ENCODE measurements at places on chromosomes 7 and 10. TPM values are rescaled to one million over a fixed set of nuclear protein-coding genes. Genes with fewer than 3 reads are reported as not detected.

DNA sequence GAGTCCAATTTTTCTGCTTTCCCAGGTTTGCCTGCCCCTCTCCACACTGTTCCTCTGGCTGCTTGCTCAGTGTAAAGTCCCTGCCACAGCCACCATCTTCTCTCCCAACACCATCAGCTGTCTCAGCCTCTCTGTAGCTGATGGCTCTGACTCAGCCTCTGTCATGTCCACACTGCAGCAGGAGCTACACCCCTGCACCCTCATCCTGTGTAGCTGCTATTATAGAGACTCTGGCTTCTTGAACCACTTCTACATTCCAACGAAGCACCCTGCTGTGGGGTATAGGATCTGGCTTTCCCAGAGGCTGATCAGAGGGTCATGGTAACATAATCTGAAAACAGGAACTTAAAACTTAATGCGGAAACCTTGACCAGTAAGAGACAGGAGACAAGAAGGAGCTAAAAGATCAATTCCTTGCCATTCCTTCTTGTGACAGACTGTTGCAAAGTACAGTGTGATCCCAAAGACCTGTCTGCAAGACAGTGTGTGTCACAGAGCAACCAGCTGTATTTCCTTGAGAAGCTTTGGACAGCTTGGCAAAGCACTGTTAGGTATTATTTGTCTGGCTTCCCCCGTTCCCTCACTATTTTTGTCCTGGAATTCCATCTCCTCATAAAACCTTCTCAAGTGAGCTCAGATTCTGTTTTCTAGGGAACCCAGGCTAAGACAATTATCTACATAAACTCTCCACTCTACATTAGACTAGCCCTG is 42.3 kb downstream of the NRCAM start:
- DNase-seq, result no peak

DNA sequence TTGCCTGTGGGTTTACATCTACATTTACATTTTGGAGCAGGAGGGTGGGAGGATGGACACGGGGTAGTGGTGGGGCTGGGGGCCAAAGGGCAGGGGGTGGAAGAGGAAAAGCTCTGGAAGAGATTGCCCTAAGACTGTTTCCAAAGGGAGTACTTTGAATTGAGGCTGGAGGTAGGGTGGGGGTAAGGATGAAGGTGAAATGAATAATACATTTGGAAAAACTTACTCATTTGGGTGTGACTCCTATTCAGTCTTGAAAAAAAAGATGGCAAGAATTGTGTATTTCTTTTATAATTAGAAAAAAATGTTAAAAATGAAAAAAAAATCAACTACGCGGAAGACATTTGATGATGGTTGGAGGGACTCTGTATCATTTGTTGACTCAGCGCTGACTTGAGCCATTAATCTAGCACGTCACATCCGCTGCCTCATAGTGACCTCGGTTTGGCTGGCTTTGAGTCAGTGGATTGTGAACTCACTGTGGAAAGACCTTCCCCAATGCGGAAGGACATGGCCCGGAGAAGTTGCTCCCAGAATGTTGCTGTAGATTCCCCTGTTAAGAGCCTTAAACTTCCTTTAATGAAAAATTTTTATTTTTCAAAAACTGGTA is 2.8 kb downstream of the FAM180A start:
- no peak for DNase-seq

DNA sequence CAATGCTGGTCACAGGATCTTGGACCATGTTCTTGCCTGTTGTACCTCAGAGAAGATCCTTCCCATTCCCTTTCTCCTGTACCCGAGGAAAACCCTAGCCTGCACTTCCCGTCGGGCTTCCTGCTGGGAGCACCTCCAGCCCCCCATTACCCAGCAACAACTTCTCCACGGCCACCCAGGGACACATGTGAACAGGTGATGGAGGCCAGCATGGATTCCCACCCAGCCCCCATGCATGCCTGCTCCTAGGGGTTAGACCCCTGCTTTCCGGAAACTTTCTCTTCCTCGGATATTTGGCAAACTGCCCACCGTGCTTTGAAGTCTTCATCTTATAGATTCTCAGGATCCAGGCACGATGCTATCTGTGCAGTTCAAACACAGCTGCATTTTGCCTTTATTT is 67.3 kb downstream of the CALML3 start:
- no peak for DNase-seq

GRCh38 chr7:41029072-41029499 is 673.8 kb downstream of the INHBA start:
- no peak for DNase-seq

DNA sequence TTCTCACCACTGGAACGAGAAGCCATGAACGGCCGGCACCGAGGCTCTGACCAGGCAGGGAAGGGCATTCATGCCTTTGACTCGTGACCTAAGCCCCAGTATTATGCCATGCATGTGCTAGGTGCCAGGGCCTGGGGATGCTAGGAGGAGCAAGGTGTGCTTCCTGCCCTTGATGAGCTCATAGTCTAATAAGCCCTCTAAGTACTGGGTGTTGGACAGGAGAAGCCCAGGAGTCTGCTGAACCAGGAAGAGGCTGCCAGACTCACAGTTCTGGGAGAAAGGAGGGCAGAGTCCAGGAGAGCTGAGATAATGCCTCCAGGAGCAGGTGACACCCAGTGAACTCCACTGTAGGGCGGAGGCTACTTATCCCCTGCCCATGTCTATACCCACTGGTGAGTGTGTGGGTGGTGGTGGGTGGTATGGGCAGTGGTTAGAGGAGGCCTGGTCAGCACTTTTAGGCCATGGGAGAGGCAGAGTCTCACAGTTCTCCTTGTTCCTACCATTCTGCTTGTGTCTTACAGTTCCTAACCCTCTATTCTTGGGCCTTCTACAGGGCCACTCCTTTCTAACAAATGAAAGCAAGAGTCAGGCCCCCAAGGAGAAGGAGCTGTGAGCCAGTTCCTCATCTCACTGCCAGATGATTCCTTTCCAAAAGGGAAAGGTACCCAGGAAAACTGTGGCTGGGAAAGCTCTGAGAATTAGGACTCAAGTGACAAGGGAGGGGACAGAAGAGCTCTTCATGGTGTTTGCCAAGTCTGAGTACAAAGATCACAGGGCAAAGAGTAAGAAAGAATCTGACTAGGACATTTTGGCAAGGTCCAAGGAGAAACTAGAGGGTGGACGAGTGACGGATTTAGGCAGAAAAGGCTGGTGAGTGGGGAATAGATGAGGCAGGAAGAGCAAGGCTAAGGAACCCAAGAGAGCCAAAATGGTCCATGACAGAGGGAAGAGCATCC is 3.6 kb upstream of the MXI1 start:
- no peak for DNase-seq

HYAL4 gene
- not detected for total RNA-seq

PAPOLB gene
- total RNA-seq, result not detected

TEX36 gene
- total RNA-seq, result not detected

Data from activated naive CD4-positive, alpha-beta T cell treated with anti-CD3 and anti-CD28 coated beads, Interleukin-2, amount 50 U/mL, for 72 hours (primary cell).